ENCODE measurements at places on chromosomes 2 and 18.

DNA sequence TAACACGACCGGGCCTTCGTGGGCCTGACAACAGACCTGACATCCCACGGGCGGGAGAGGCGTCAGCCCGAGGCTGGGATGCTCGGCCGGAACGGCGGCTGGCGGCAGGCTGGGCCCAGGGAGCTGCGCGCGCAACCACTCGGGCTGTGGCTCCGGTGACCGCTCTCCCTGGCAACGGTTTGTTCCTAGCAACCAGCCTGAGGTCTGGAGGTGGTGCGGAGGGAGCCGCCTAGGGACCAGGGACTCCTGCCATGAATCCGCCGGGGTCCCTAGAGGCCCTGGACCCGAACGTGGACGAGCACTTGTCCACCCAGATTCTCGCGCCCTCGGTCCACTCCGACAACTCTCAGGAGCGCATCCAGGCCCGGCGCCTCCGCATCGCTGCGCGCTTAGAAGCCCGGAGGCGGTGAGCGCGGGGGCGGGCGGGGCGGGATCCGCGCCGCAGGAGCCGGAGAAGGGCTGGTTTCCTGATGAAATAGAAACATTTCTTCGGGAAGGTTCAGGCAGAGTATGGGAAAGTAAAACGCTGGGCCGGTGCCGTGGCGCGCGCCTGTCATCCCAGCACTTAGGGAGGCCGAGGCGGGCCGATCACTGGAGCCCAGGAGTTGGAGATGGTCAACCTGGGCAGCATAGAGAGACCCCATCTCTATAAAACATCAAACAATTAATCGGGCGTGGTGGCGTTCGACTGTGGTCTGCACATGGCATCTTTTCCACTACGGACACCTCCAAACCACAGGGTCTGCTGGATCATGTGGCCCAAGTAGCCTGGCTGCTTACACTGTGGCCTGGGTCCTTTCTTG is at the start of gene DRC1:
DRC1 (plus strand) TSS at position 182 of the 803 bp plus-strand sequence; CDS start at position 252, 70 bp downstream.
- DNase-seq = no peak

DNA sequence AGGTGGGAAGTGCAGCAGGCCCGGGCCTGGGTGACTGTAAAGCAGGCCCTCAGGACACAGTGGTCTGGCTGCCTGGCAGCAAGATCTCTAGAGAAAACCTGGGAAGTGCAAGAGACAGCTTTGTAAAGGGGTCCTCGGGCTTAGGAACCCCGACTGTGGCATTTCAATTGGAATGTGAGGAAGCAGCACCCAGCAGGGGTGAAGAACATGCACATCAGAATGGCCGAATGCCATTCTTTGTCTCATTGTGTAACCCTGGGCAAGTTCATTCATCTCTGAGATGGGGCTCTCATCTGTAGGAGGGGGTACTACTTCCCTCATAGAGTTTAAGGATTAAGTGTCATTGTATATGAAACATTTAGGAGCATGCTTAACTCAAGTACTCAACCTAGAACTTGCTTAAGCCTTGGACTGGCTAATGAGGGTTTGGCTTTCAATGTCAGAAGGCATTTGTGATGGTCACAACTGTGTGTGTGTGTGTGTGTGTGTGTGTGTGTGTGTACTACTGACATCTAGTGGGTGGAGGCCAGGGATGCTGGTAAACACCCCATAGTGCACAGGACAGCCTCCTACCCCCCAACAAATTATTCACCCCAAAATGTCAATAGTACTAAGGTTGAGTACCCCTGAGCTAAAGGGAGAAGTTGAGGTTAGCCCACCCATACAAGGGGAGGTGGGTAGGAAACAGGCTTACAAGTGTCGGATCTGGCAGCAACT is 29.3 kb downstream of the MEX3C start:
- DNase-seq = no peak

- no peak for DNase-seq
Observed at GRCh38 chr2:23510471-23510870, 125.5 kb downstream of the KLHL29 start.

GRCh38 chr2:576292-576691 is 100.9 kb downstream of the TMEM18 start:
- DNase-seq = no peak

DNA sequence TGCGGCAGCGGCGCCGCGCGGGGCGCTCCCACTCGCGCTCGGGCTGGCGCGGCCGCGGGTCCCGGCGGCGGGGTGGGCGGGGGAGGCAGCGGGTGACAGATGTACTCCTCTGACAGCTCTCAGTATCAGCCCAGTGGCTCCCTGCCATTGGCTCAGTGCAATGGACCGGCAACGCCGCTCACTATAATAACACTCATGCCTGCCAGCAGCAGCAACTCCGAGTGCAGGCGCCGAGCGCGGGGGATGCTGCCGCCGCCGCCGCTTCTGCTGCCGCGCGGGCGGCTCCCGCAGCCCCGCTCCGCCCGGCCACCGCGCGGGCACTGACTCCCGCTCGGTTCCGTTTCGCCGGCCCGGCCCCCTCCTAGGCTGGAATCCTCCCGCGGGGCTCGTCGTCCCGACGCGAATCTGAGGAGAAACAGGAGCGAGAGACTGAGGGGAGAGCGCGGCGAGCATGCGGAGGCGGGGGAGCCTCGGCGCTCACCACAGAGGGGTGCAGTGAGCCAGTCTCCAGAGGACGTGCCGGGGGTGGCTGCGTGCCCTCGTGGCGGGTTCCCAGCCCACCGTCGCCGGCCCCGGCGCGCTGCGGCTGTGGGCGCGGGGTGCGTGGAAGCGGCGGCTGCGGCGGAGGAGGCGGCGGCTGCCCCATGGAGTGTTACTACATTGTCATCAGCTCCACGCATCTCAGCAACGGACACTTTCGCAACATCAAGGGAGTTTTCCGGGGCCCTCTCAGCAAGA is at the start of gene ZNF804A:
ZNF804A (plus strand) TSS at position 214 of the 738 bp plus-strand sequence; CDS start at position 645, 431 bp downstream.
- no peak for DNase-seq

GRCh38 chr2:175203621-175204496 is 22.3 kb upstream of the ATP5MC3 start:
- peak; percentile 18 for DNase-seq

GRCh38 chr18:79164706-79165105 is 95.5 kb downstream of the ATP9B start:
- DNase-seq = no peak
